ENCODE measurements at places on chromosomes 1 and 21.
A peak's percentile ranks its signal among the peaks of the same experiment; 100 is the strongest.

DNA sequence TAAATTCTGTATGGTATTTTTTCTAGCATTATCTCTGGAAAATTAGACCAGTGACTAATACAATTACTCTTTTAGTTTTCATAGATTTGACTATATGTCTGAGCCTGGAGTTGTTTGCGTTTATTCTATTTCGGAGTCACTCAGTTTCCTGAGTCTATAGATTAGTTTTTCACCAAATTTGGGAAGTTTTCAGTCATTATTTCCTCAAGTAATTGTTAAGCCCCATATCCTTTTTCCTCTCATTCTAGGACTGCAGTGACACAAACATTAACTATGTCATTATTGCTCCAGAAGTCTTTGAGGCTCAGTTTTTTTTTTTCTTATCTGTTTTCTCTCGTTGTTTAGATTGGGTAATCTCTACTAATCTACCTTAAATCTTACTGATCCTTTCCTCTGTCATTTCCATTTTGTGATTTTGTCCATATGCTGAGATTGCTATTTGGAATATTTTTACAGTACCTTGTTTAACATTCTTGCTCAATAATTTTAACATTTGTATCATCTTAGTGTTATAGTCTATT is 886.2 kb downstream of the LTN1 start:
- DNase-seq: no peak

DNA sequence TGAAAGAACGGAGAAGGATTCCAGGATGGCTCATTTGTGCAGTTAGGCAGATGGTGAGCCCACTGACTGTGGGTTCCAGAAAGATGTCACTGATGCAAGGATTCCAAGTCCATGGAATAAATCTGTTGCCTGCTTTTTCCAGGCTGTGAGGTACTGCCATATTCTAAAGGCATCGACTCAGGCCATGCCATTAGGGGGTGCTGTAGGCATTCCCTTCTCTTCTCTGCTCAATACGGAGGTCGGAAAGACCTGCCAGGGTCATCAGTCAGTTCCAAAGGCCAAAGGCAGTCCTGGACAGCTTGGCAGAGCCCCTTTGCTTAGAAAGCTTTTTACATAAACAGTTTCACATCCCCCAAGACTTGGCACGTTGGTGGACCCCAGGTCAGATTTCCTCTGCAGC is 31.7 kb upstream of the TMEM125 start:
- DNase-seq: peak; percentile 85

DNA sequence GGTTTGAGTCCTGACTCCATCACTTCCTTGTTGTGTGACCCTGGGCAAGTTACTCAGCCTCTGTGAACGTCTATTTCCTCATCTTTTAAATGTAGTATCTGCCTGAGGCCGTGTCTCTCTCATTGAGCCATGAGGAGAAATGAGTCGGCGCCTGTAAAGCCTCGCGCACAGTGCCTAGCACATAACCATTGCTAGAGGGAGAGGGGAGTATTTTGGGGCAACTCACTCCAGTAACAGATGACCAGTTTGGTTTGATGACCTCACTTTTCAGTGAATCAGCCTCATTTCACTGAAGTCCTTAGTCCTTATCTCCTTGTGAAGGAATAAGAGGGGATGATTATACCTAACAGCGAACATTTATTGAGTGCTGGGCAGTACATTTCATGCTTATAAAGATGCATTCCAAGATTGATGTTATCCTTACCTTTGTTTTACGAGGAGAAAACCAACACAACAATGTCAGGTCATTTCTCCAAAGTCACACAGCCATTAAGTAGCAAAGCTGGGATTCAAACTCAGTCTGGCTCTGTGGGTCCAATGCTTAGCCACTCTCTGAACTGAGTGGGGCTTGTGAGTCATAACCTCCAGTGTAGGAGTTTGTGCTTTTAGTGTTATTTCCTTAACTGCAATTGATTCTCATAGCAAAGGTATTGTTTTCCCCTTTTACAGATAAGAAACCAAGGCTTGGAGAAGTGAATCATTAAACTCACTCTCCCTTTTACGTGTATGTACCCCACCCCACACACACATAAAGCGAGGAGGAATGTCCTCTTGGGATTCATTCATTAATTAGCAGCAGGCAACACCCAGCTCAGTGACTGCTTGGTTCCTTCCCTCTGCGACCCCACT is 25.9 kb downstream of the KCNC4 start:
- DNase-seq: peak; percentile 71

DNA sequence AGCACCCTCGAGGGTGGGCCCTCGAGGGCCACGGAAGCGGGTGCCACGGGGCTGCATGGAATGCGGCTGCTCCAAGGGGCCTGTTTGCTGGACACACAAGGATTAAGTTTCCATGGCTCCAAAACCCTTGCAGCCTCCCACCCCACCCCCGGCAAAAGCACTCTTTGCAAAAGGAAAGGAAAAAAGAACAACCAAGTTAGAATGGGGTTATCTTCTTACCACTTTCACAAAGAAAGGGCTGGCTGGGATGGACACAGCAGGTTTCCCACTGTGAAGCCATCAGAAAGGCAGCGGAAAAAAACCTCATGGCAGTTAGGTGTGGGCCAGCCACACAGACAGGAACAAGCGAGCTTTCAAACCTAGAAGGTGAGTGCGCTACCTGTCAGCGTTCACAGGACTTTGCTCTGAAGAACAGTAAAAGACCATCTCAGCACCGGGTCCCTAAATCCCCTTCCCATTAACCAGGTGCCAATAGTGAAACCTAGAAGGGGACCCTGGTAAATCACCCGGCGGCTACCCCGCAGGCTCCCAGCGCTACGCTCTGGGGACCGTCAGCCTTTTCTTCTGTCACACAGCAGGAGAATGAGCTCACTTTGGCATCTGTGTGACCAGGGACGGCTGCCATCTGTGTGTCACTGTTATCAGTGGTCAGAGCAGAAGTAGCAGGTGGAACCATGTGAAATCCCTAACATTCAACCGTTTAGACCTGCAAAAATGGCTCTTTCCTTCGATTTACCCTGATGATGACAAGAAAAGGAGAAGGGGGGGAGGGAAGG is 93.0 kb downstream of the SIM2 start:
- DNase-seq: no peak

DNA sequence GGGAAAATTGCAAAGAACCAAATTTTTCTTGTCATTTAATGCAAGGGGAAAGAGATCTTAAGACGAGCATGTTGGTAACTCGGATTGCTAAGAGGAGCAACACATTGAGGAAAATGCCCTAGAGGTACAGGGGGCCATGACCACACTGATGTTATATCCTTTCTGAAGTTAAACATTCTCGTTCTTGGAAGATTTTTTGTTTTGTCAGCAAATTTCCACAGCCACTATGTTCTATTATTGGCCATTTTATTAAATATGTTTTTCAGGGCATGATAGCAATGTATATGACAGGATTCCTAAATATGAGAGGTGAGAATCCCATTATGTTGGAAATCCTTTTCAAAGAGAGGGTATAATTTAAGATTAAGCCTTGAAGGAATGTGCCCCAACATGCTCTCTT is 627.2 kb upstream of the PKN2 start:
- DNase-seq: no peak

GRCh38 chr1:205319081-205320018 is 2.2 kb downstream of the NUAK2 start:
- no peak for DNase-seq
